ENCODE measurements at places on chromosomes 6 and 20. TPM values are rescaled to one million over a fixed set of nuclear protein-coding genes. Genes with fewer than 3 reads are reported as not detected.

BIRC7 gene
- not detected for total RNA-seq

MMP24 gene
- 1.4 TPM for total RNA-seq

ANGPT4 gene
- total RNA-seq, result 0.06 TPM

HLA-DRB1 gene
- 15.1 TPM for total RNA-seq

- H3K27ac ChIP-seq, result no peak overlapping the region
- H3K36me3 ChIP-seq, result no peaks in the 10 kb centered on the region
- DNase-seq, result no peak
- H3K27me3 ChIP-seq, result no peaks in the 10 kb centered on the region
- peaks cover 6% of the 10 kb centered on the region for H3K4me1 ChIP-seq
- no peak overlapping the region for H3K4me3 ChIP-seq
Observed at GRCh38 chr6:5896476-5897200, 110.1 kb downstream of the NRN1 start.

DNA sequence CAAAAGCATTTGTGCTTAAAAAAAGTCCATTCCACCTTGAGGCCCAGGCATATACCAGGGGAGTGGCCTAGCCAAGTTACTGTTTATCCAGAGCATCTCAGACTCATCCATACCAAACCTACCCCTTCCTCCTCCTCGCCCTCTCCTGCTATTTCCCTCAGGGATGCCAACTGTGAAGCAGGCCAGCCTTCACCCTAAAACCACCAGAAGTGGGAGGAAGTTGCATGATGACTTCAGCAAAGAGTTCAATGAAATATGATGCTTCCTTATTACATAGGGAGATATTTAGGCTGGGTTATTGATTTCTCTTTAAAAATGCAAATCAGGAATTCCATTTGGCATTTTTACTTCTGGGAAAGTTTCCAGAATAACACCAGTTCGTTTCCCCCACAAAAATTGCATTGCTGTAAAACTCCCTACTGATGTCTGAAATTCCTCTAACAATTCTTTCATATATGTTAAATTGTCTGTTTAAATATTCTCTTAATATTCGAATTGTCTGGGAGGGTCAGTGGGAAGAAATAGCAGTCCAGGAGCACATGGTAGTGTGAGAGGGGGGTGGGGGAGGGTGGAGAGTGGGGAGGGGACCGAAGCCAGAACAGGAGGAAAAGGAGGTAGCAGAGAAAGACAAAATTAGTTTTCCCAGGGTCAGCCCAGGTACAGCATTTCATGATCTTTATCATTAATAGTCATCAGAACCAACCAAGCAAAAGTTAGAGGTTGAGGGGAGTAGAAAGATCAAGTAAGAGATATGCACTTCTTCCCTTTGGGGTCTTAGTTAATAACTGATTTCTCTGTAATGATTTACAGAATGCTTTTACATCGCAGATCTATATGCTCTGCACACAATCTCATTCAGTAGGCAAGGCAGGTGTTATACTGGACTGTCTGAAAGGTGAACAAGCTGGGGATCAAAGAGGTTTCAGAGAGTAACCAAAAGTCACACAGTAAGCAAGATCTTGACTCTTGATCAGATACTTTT lies 1.7 kb upstream of the TCP11 start:
- peaks cover 20% of the 10 kb centered on the region for H3K4me1 ChIP-seq
- DNase-seq, result no peak
- no peaks in the 10 kb centered on the region for H3K27me3 ChIP-seq
- H3K27ac ChIP-seq, result no peak overlapping the region

- peaks cover 19% of the 10 kb centered on the region for H3K4me1 ChIP-seq
- peaks cover 23% of the 10 kb centered on the region for H3K27me3 ChIP-seq
- H3K27ac ChIP-seq, result no peak overlapping the region
- no peaks in the 10 kb centered on the region for H3K36me3 ChIP-seq
Observed at GRCh38 chr20:4821590-4821989, 99.9 kb downstream of the PRND start.

DNA sequence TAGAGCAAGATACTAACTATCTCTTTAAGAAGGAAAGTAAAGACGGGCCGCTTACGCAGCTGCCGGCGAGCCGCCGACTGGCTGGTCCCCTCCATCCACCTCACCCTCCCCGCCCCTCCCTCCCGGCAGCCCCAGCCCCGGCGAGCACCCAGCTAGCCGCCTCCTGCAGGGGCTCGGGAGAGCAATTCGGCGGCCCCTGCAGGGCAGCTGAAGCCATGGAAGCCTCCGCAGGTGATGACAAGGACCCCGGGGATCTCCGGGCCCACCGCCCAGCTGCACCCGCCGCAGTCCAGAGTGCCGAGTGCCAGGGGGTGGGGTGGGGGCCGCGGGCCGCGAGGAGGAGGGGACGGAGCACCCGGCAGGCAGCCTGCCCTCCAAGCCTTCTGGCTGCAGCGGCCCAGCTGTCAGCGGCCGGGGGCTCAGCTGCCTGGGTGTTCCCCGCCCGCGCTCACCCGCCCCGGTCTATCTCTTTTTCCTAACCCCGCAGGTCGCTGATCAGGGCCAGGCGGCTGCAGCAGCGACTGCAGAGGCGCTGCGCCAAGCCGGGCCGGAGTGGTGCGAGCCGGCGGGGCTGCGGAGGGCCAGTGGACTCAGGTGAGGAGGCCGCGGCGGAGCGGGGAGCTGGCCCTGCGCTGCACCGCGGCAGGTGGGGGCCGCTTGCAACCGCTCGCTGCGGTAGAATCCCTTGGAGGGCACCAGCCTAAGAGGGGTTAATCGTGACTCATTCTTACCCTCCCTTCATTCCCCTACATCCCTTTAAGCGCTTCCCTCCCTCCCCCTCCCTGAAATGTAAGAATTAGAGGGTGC lies at the start of gene SNPH:
SNPH (plus strand) TSS at position 128 of the 807 bp plus-strand sequence. CDS start 29,946 bp downstream, outside the sequence.
- H3K27ac ChIP-seq, result no peak within 1 kb of the TSS
- peak within 1 kb of the TSS; percentile 81 for H3K4me3 ChIP-seq
- DNase-seq, result peak; percentile 79
- H3K27me3 ChIP-seq, result peaks cover 29% of the 10 kb centered on the region
- peaks cover 8% of the 10 kb centered on the region for H3K4me1 ChIP-seq

GRCh38 chr20:60642541-60642940 lies 609.5 kb upstream of the CDH4 start:
- DNase-seq, result no peak
- no peaks in the 10 kb centered on the region for H3K27me3 ChIP-seq
- H3K4me1 ChIP-seq, result no peaks in the 10 kb centered on the region
- no peaks in the 10 kb centered on the region for H3K36me3 ChIP-seq

- no peak overlapping the region for H3K4me3 ChIP-seq
- DNase-seq, result no peak
- H3K27me3 ChIP-seq, result no peaks in the 10 kb centered on the region
- H3K27ac ChIP-seq, result no peak overlapping the region
- H3K36me3 ChIP-seq, result no peaks in the 10 kb centered on the region
Observed at GRCh38 chr20:32227306-32227705, 19.6 kb downstream of the POFUT1 start.

DNA sequence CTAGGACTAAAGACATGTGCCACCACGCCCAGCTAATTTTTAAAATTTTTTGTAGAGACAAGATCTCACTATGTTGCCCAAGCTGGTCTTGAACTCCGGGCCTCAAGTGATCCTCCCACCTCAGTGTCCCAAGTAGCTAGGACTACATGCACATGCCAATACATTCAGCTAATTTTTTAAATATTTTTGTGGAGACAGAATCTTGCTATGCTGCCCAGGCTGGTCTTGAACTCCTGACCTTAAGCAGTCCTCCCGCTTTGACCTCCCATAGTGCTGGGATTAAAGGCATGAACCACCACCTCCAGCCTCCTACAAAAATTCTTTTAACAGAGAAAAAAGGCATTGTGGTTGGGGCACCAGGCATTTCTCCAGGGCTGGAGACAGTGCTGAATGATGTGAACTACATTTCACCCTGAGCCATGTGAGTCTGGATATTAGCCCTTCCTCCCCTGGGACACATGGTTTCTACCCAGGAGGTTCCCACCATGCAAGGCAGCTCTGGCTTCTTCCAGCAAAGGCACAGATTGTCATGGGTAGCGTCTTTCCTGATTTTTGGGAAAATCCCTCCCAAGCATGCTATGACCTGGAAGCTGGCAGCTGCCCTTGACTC lies 36.3 kb upstream of the CMTR1 start:
- H3K4me1 ChIP-seq, result no peaks in the 10 kb centered on the region
- no peak overlapping the region for H3K27ac ChIP-seq
- no peak for DNase-seq
- no peaks in the 10 kb centered on the region for H3K36me3 ChIP-seq
- H3K4me3 ChIP-seq, result no peak overlapping the region

DNA sequence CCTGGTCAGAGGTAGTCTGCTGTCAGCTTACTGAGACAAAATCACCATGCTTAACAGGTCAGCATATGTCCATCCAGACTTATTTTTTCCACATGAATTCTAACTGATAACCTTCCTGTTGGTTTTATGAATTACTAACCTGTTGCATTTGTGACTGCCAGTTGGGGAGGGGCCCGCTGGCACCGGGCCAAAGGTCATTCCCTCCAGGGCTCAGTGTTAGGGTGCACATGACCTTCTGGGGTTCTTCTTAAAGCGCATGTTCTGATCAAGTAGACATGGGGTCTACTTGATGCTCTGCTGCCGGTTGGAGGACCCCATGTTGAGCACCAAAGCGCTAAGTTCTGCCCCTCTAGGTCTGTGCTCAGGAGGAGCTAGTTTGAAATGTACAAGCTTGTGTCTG lies 15.6 kb downstream of the DUSP22 start:
- no peaks in the 10 kb centered on the region for H3K27me3 ChIP-seq
- no peak overlapping the region for H3K4me3 ChIP-seq
- no peaks in the 10 kb centered on the region for H3K4me1 ChIP-seq

DNA sequence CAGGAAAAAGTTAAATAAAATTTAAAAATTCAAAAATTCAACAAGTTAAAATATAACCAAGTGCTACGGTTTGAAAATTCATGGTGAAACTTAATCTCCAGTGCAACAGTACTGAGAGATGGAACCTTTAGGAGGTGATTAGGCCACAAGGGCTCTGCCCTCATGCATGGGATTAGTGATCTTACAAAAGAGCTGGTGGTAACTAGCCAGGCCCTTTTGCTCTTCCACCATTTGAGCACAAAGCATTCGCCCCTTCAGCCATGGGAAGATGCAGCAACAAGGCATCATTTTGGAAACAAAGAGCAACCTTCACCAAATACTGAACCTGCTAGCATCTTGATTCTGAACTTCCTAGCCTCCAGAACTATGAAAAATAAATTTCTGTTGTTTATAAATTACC lies 80.9 kb downstream of the RNGTT start:
- H3K27me3 ChIP-seq, result no peaks in the 10 kb centered on the region
- H3K27ac ChIP-seq, result peak overlapping the region; percentile 78

GRCh38 chr6:14309951-14310445 lies 192.4 kb downstream of the CD83 start:
- no peaks in the 10 kb centered on the region for H3K4me1 ChIP-seq
- H3K27me3 ChIP-seq, result no peaks in the 10 kb centered on the region
- no peak for DNase-seq
- no peak overlapping the region for H3K4me3 ChIP-seq

DNA sequence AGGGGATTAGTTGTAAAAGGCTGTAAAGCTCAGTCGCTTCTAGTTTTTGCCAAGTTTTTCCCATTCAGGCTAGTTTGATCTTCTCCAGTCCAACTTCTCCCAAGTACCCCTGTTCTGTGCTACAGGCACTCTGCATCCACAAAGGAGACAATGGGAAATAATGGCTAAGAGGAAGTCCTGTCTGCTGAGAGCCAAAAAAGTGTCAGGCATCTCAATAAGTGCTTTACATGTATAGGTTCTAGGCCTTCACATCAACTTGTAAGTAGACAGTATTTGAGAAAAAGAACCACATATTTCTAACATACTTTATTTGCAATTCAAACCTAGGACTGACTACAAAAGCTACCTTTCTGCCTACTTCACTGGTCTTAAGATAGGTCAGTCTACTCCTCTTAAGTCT lies 4.9 kb downstream of the HTR1B start:
- H3K4me1 ChIP-seq, result peaks cover 6% of the 10 kb centered on the region
- no peak for DNase-seq
- no peaks in the 10 kb centered on the region for H3K36me3 ChIP-seq
- H3K27me3 ChIP-seq, result peaks cover 30% of the 10 kb centered on the region
- H3K4me3 ChIP-seq, result no peak overlapping the region

- DNase-seq, result no peak
- no peak overlapping the region for H3K27ac ChIP-seq
- no peak overlapping the region for H3K4me3 ChIP-seq
- no peaks in the 10 kb centered on the region for H3K36me3 ChIP-seq
Observed at GRCh38 chr20:4814696-4815252, 93.1 kb downstream of the PRND start.

- DNase-seq, result no peak
- H3K27me3 ChIP-seq, result no peaks in the 10 kb centered on the region
Observed at GRCh38 chr6:145547594-145548335, 187.6 kb downstream of the EPM2A start.

- H3K27me3 ChIP-seq, result no peaks in the 10 kb centered on the region
- H3K4me3 ChIP-seq, result no peak overlapping the region
- no peaks in the 10 kb centered on the region for H3K4me1 ChIP-seq
- DNase-seq, result no peak
- no peak overlapping the region for H3K27ac ChIP-seq
- peaks cover 4% of the 10 kb centered on the region for H3K36me3 ChIP-seq
Observed at GRCh38 chr20:49030954-49031619, 15.0 kb upstream of the CSE1L start.

- DNase-seq, result no peak
- H3K4me3 ChIP-seq, result peak overlapping the region; percentile 68
- no peaks in the 10 kb centered on the region for H3K36me3 ChIP-seq
- no peaks in the 10 kb centered on the region for H3K27me3 ChIP-seq
- H3K27ac ChIP-seq, result peak overlapping the region; percentile 88
Observed at GRCh38 chr6:163412801-163413344, 1.6 kb upstream of the QKI start.

DNA sequence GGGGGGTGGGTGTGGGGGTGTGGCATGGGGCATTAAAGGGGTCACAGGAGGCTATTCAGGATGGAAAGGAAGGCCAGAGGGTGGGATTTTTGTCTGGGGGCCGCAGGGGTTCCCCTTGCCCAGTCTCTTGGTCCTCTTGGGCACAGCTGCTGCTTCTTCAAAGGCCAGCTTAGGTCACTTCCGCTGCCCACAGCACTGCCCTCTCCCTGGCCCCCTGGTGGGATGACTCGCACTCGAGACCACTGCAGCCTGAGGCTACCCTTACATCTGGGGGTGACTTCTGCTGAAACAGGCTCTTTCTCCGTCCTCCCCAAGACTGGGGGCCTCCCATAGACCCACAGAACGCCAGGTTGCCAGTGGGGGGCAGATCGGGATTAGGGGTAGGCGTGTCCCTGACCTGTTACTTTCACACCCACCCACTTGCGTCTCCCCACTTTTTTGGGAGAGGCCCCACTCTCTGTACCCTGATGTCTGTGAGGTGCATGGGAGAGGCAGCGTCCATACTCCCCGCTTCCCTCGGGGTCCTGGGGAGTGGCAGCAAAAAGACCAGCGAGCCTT lies 1.3 kb downstream of the LKAAEAR1 start:
- no peak for DNase-seq
- H3K27me3 ChIP-seq, result peaks cover 82% of the 10 kb centered on the region
- peaks cover 27% of the 10 kb centered on the region for H3K4me1 ChIP-seq
- H3K36me3 ChIP-seq, result no peaks in the 10 kb centered on the region
- no peak overlapping the region for H3K27ac ChIP-seq
- peak overlapping the region; percentile 61 for H3K4me3 ChIP-seq
